Naive B cell (primary cell): ENCODE measurements at places on chromosomes 4 and X.

DNA sequence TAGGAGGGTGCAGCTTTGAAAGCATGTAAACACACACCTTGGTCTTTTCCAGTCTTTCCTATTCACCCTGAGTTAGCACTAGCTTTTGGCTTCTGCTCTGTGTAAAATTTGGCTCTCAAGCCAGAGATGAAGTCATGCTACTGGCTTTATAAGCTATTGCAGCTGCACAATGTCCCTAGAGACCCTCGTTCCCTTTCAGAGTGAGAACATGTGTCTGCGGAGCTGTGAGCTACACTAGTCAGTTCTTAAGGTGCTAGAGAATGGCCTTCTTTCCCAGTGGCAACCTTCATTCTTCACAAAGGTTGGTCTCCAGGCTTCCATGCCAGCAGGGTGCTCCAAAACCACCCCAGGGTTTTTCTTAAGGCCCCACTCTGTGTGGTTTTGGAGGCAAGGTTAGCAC is 199.1 kb downstream of the SPATA18 start:
- H3K4me3 ChIP-seq, result no peak overlapping the region
- no peaks in the 10 kb centered on the region for H3K36me3 ChIP-seq
- no peaks in the 10 kb centered on the region for H3K27me3 ChIP-seq
- no peak for DNase-seq

- no peak for DNase-seq
- H3K36me3 ChIP-seq, result no peaks in the 10 kb centered on the region
- H3K27ac ChIP-seq, result no peak overlapping the region
- H3K4me3 ChIP-seq, result no peak overlapping the region
Measured at GRCh38 chr4:183057255-183057654, 41.8 kb upstream of the WWC2 start.

DNA sequence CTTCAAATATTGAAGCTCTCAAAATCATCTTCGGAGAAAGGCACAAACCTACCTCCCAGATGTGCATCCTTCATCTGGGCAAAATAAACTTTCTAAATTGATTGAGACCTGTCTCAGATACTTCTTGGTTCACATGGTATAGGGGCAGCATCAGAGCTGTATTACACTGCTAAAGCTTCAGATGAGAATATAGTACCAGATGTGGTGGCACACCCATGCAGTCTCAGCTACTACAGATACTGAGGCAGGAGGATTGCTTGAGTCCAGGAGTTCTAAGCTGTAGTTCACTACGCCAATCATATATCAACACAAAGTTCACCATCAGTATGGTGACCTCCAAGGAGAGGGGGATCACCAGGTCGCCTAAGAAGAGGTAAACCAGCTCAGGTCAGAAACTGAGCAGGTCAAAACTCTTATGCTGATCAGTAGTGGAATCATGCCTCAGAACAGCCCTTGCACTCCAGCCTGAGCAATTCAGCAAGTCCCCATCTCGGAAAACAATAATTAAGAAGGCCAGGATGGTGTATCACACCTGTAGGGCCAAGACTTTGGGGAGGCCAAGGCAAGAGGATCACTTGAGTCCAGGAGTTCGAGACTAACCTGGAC is 22.0 kb downstream of the ELF2 start:
- no peak overlapping the region for H3K4me3 ChIP-seq
- peaks cover 8% of the 10 kb centered on the region for H3K4me1 ChIP-seq
- no peaks in the 10 kb centered on the region for H3K27me3 ChIP-seq

DNA sequence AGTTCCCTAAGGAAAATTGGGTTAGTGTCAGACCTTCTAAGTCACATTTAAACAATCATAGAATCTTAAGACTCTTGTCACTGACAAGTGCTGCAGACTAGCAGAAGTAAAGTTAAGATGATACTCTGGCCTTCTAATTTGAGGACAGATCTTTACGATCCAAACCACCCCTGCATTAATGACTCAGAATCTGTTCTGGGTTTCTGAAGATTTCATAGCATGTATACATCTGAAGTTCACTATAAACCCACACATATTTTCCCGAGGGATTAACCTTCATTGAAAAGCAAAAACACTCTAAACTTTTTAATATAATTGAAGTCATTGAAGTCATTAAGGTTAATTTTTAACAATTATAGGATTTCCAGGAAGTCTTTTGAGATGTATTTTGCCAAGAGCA is 674.3 kb downstream of the IQCM start:
- no peak overlapping the region for H3K27ac ChIP-seq
- H3K27me3 ChIP-seq, result peaks cover 11% of the 10 kb centered on the region
- no peaks in the 10 kb centered on the region for H3K4me1 ChIP-seq
- no peaks in the 10 kb centered on the region for H3K36me3 ChIP-seq
- H3K4me3 ChIP-seq, result no peak overlapping the region
- no peak for DNase-seq

DNA sequence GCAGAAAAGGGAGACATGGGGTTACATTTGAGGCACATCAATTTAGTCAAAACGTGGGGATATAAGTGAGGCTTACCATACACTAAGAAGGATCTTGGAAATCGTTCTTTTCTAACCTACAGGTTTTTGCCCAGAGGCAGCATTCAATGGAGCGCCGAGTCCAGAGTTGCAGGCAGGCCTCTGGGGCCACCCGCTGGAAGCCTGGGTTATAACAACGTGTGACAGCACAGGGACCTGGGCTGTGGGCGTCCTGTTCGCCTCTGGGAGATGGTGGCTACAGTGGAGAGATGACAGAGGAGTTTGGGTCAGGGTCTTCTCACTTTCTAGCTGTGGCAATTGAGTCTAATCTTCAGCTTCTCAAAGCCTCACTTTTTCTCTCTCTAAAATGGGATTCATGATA is 53.9 kb downstream of the ENPP6 start:
- peak overlapping the region; percentile 17 for H3K27ac ChIP-seq
- no peak for DNase-seq
- no peak overlapping the region for H3K4me3 ChIP-seq
- no peaks in the 10 kb centered on the region for H3K36me3 ChIP-seq

DNA sequence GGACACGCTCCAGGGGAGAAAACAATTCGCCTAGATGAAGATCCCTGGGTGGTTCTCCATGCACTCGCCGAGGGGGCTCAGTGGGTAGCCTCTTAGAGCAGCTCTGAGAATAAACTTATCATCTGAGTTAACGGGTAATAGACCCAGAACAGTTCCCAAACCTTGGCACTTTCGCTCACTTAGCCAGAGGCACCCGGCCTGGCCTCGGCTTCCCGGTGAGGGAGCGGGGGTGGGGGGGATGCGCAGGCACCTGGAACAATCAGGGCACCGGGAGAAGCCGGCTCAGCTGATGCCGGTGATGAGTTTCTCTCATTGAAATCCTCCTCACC is 405 bp upstream of the ZAR1 start:
- peaks cover 8% of the 10 kb centered on the region for H3K4me1 ChIP-seq
- H3K36me3 ChIP-seq, result no peaks in the 10 kb centered on the region
- H3K4me3 ChIP-seq, result peak overlapping the region; percentile 81
- no peak overlapping the region for H3K27ac ChIP-seq
- DNase-seq, result no peak

DNA sequence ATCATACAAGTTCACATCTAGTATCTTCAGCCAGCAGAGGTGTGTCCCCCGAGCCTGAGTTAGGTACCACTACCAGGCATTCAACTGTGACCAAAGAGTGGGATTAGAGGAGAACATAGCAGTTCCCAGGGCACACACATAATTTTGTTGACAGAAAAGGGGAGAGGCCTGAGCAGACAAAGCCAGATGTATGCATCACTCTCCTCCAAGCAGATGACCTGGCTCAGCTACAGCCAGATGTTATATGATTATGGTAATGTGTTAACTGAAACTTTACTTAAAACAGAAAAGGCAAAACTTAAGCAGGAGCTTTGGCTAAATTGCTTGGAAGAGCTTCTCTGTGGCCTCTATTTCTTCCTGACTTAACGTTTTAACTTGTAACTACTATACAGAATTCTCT is 88.9 kb downstream of the CC2D2A start:
- no peaks in the 10 kb centered on the region for H3K36me3 ChIP-seq
- H3K27ac ChIP-seq, result no peak overlapping the region
- H3K4me1 ChIP-seq, result peaks cover 21% of the 10 kb centered on the region
- no peak for DNase-seq
- H3K27me3 ChIP-seq, result no peaks in the 10 kb centered on the region
- no peak overlapping the region for H3K4me3 ChIP-seq

GRCh38 chr4:48752726-48753125 is 27.4 kb downstream of the FRYL start:
- H3K4me1 ChIP-seq, result peaks cover 61% of the 10 kb centered on the region
- no peaks in the 10 kb centered on the region for H3K27me3 ChIP-seq
- no peak for DNase-seq
- H3K36me3 ChIP-seq, result peaks cover 9% of the 10 kb centered on the region
- peak overlapping the region; percentile 52 for H3K27ac ChIP-seq

DNA sequence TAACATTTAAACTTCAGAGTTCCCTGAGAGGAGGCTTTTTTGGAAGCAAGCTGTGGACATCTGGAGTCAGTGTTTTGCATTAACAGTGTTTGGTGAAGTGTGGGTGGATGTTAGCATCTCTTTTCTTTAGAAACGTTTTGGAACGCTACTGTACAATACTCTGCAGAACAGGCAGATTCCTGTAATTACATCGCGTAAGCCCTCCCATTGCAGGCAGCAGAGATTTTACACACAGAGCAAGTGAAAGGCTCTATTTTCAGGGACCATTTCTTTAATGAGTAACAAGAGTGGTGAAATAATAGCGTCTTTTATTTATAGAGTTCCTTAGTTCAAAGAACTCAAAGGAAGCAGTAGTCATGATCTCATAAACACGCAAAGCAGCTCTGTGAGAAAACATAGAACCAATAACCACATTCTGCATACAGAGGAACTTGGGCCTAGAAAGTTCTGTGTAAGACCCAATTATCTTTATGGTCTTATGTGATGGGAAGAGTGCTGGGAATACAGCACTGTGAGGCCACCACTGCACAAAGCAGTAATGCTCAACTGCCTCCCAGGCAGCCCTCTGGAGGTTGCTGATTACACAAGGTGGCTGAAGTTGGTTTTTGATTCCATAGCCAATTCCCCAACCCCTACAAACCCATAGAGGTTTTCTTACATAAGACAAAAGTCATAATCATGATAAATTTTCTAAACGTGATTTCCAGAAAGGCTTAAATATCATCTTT is 298.7 kb upstream of the EPHA5 start:
- DNase-seq, result no peak
- H3K36me3 ChIP-seq, result no peaks in the 10 kb centered on the region
- H3K4me1 ChIP-seq, result no peaks in the 10 kb centered on the region
- H3K27me3 ChIP-seq, result no peaks in the 10 kb centered on the region
- no peak overlapping the region for H3K4me3 ChIP-seq

GRCh38 chr4:158067646-158068045 is 105.2 kb downstream of the GASK1B start:
- no peak overlapping the region for H3K27ac ChIP-seq
- H3K4me3 ChIP-seq, result no peak overlapping the region
- H3K36me3 ChIP-seq, result no peaks in the 10 kb centered on the region
- H3K27me3 ChIP-seq, result no peaks in the 10 kb centered on the region
- H3K4me1 ChIP-seq, result no peaks in the 10 kb centered on the region

DNA sequence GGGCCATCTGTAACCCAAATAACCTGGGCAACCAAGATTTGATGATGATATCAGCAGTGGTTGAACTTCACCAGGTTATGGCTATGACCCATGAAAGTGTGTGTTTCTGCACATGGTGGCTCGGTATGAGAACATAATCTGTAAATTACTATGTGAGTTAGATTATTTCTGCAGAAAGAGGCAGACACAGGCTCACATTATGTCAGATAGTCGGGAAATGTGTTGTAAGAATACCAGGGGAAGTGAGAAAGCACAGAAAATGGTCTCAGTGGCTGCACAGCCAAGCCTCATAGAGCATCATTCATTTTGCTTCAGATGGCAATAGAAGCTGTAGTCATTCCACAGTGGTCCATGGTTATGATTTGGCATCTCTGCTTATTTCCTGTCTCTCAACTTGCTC is 63.0 kb upstream of the RBPJ start:
- no peak overlapping the region for H3K4me3 ChIP-seq
- peaks cover 12% of the 10 kb centered on the region for H3K27me3 ChIP-seq
- no peak overlapping the region for H3K27ac ChIP-seq
- H3K36me3 ChIP-seq, result no peaks in the 10 kb centered on the region

- H3K4me1 ChIP-seq, result no peaks in the 10 kb centered on the region
- no peaks in the 10 kb centered on the region for H3K36me3 ChIP-seq
- H3K27me3 ChIP-seq, result no peaks in the 10 kb centered on the region
- no peak overlapping the region for H3K27ac ChIP-seq
Measured at GRCh38 chr4:69823481-69824186, 36.3 kb downstream of the SULT1E1 start.

GRCh38 chr4:127293496-127293895 is 339.3 kb upstream of the INTU start:
- H3K4me3 ChIP-seq, result no peak overlapping the region
- no peaks in the 10 kb centered on the region for H3K27me3 ChIP-seq
- H3K36me3 ChIP-seq, result no peaks in the 10 kb centered on the region
- H3K27ac ChIP-seq, result no peak overlapping the region

DNA sequence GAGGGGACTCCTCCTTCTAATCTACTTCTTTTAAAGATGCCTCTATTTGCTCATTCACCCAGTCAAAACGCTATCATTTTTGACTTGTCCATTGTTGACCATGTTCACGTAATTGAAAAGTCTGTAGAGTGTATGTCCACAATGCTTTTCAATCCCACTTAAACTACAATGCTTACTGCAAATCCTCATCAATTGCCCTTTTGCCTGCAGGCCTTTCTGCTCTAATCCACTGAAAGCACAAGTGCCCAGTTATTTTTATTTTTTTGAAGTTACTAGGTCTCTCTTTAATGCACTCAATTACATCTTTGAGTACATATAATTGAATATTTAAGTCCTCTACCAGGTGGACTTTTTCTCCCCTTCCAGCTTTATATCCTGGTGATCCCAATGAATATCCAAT is 437.4 kb downstream of the PDGFC start:
- no peak overlapping the region for H3K4me3 ChIP-seq
- DNase-seq, result no peak
- H3K27me3 ChIP-seq, result no peaks in the 10 kb centered on the region
- H3K27ac ChIP-seq, result no peak overlapping the region
- no peaks in the 10 kb centered on the region for H3K36me3 ChIP-seq
- no peaks in the 10 kb centered on the region for H3K4me1 ChIP-seq

GRCh38 chr4:107740950-107741701 is 21.1 kb upstream of the PAPSS1 start:
- H3K36me3 ChIP-seq, result no peaks in the 10 kb centered on the region
- H3K27ac ChIP-seq, result no peak overlapping the region
- H3K4me1 ChIP-seq, result no peaks in the 10 kb centered on the region
- DNase-seq, result no peak
- H3K27me3 ChIP-seq, result peaks cover 8% of the 10 kb centered on the region

DNA sequence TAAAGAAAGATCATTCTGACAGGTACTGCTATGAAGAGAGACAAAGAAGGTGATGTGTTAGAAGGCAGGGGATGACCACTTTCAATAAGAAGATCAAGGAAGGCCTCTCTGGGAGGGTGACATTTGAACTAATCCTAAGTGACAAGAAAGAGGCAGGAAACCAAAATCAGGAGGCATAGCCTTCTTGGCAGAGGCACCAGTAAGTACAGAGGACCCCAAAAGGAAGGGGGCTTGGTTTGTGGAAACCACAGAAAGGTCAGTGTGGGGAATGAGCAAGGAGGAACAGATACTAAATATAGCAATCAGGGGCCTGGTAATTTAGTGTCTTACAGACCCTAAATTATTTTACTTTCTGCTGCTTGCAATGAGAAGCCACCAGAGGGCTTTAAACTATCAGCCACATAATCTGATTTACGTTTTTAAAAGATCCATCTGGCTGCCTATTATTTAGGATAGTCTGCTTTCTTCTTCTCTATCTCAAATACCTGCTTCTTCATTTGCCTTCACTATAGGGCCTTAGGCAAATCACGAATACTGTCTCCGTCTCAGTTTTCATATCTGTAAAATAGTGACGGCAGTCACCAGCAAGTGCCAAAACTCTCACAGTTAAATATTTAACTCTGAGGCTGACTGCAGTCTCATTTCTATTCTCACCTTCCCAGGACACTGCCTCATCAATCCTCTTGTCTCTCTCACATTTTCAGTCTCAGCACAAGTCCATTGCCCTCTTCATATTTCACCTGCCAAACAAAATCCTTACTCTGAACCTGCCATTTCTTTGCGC is 16.7 kb downstream of the NR3C2 start:
- H3K27me3 ChIP-seq, result no peaks in the 10 kb centered on the region
- no peak for DNase-seq
- H3K36me3 ChIP-seq, result peaks cover 8% of the 10 kb centered on the region
